HT1080 (cell line): ENCODE measurements at places on chromosomes 3 and 15.

DNA sequence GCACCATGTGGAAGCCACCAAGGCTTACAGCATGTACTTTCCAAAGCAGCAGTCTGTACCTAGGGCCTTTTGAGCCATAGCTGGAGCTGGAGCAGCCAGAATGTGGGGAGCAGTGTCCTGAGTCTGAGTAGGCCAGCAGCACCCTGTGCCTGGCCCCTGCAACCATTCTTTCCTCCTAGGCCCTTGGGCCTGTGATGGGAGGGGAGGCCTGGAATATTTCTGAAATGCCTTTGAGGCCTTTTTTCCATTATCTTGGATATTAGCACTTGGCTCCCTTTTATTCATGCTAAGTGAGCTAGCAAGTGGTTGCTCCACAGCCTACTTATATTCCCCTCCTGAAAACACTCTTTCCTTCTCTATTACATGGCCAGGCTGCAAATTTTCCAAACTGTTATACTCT lies 28.1 kb downstream of the TRIM42 start:
- no peak for DNase-seq

DNA sequence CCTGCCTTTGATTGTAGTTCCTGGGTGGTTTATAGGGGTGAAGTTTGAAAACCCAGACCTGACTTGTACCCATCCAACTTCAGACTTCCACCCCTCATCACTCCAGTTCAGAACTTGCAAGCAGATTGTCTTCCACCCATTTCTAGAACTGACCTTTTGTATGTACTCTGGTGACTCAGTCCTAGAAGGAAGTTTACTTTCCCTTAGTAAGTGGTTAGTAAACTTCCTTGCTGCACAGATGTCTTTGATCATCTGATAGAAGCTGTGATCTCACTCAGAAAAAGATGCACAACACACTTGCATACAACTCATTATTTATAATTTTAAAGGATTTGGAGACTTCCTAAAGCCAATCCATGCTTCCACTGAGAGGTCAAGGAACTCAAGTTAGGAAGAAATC lies 368.0 kb downstream of the MFSD1 start:
- DNase-seq, result peak; percentile 97

DNA sequence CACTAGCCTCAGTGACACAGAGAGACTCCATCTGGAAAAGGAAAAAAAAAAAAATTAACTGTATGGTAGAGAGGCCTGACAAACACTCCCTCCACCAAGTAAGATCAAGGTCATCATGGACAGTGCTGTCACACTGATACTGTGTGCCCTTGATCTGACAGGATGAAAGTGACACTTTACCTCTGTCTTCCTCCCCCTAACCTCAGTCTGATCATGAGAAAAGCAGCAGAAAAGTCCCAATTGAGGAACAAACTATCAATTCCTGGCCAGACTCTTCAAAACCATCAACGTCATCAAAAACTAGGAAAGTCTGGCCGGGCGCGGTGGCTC lies 26.7 kb downstream of the PGPEP1L start:
- no peak for DNase-seq

GRCh38 chr3:141164852-141165251 lies 66.8 kb upstream of the PXYLP1 start:
- no peak for DNase-seq

GRCh38 chr3:177427540-177427939 lies 230.3 kb upstream of the TBL1XR1 start:
- DNase-seq, result peak; percentile 63

DNA sequence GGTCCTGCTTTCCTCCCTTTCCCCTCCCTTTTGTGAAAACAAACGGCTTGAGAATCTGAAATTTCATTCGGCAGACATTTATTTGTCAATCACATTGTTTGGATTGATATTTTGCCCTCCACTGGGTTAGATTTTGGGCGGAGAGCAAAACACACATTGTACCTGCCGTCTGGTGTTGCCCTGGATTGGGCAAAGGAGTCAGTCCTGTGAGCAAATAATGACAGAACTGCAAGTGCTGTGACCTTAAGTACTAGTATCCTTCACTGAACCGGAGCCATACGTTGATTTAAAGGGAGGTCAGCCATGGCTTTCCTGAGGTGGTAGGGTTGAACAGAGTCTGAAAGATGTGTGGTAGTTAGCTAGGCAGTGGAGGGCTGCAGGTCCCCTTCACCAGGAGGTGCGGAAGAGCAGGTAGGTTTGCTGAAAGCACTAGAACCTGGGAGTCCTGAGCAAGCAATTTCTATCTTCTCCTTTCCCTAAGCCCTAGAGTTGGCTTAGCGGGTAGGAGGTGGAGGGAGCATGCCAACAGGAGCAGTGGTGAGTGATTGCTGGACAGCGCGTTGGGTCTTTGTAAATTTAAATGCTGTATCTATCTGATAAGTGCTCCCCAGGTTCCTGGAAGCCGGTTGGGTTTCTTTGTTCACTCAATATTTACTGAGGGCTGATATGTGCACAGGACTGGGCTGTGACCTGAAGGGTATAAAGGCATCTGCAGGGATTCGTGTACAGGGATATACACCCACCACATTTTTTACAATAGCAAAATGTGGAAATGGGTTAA lies 2.0 kb downstream of the PDIA5 start:
- no peak for DNase-seq

- no peak for DNase-seq
These were observed 56.9 kb downstream of the CEP152 start for GRCh38 chr15:48754011-48754410.

- peak; percentile 12 for DNase-seq
These were observed 32.0 kb downstream of the PIK3CA start for GRCh38 chr3:179179979-179180759.

GRCh38 chr3:63961891-63962290 lies 49.7 kb upstream of the SCAANT1 start:
- peak; percentile 54 for DNase-seq

DNA sequence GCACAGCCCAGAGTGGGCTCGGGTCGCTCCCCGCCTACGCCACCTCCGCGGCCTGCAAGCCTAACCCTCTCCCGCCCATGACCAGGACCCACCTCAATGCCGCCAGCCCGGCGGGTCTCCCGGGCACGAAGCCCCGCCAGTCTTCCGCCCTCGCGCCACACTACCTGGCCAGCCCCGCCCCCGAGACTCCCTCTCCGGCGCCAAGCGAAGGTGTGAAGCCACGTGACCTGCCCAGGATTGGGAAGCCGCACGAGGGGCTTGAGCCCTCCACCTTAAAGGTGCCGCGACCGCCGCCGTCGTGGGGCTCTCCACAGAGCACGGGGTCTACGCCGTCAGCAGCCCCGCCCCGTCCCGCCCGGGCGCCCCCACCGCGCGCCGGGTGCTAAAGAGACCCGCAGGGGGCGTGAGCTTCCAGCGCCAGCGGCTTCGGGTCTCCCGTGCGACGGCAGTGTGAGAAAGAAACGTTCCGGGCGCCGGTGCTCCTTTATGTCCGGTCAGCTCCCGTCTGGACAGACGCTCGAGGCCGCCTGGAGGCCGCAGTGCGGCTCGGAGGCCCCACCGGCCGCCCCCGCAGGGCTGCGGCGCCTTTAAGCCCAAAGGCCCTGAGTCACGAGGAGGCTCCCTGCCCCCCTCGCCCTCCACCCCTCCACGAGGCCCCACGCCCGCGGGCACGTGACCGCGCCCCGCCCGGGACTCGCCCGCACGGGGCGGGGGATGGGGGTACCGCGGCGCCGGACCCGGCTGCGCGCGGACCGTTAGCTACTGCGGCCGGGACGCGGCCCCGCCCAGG lies at the start of gene CPEB1:
Gene CPEB1, minus strand, starts transcription at position 319 of the 790 bp plus-strand sequence. CDS start 18,904 bp downstream, outside the sequence.
- DNase-seq, result no peak

DNA sequence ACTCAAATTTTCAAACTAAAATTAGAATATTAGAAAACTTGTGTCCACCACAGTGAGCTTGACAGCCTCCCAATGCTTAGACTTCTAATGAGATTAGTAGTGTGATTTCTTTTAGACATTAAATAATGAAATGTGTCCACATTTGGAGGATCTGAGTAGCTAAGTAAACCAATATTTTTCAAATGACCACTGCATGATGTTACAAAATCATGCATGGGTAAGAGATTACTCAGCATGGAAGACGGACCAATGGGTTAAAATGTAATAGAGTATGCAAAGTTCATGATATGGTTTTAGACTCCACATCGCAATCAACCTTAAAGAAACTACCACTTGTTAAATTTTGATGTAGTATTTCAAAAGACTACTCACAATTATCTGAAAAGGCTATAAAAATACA lies 130.6 kb downstream of the IMPG2 start:
- DNase-seq, result no peak

DNA sequence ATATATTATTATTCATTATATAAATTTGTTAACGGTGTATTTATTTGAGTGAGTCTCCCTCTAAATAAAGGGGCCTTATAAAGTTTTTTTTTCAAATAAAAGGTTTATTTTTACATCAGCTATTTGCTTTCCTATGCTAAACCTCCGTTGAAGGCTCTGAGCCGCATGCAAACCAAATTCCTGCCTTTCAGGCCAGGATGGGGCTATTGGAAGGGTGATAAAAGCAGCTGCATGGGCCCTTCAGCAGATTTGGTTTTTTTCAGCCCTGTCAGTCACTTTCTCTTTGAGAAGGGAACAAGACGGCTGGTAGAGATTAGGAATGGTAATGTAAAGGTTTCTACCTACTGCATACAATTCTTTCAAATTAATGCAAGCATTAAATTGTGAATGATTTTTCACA lies 244.2 kb downstream of the WNT5A start:
- DNase-seq, result no peak

GRCh38 chr3:197942956-197943556 lies 6.9 kb upstream of the RPL35A start:
- peak; percentile 61 for DNase-seq

DNA sequence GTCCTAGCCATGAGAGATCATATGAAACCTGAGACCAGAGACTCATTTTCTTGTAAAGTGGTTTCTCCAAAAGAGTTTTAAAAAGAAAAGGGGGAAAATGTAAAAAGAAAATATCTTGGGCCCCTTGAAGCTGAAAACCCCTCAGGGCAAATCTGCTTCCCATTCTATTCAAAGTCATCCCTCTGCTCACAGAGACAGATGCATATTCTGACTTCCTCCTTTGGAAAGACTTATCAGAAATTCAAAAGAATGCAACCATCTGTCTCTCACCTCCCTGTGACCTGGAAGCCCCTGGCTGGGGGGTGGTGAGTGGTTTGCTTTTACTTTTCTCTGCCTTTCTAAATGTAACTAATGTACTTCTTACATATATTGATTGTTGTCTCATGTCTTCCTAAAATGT lies 1154.8 kb downstream of the NSUN3 start:
- DNase-seq, result no peak

DNA sequence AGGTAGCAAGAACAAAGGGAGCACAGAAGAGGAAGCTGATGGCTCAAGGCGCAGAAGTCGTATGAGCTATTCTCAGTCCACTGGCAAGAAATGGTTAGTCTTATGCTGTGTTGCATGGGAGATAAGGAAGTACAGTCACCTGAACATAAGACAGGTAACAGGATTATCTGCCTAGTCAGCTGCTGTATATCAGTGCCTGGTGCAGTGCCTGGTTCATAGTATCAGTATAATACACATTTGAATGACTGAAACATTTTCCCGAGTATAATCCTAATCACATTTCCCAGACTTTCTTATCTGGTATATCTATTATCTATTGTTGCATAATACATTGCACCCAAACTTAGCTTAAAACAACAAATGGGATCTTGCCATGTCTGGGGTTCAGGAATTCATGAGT lies 302.5 kb downstream of the GABRG3 start:
- DNase-seq, result no peak

- DNase-seq, result no peak
These were observed 86.2 kb downstream of the IQSEC1 start for GRCh38 chr3:12986986-12987385.

DNA sequence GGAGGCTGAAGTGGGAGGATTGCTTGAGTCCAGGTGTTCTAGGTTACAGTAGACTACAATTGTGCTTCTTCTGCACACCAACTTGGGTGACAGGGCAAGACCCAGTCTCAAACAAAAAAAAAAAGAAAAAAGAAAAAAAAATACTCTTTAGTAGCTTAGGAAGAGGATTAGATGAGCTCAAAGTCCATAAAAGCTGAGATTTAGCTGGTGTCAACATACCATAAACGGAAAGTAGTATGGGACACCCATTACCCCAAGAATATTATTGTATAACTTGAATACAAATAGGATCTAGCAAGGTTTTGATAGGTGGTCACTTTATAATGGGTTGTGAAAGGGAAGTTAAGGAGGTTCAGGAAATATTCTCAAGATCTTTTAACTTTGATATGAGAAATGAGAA lies 38.0 kb upstream of the ULK4 start:
- DNase-seq, result no peak

- DNase-seq, result peak; percentile 40
These were observed 23.0 kb downstream of the TLNRD1 start for GRCh38 chr15:81023483-81024264.

DNA sequence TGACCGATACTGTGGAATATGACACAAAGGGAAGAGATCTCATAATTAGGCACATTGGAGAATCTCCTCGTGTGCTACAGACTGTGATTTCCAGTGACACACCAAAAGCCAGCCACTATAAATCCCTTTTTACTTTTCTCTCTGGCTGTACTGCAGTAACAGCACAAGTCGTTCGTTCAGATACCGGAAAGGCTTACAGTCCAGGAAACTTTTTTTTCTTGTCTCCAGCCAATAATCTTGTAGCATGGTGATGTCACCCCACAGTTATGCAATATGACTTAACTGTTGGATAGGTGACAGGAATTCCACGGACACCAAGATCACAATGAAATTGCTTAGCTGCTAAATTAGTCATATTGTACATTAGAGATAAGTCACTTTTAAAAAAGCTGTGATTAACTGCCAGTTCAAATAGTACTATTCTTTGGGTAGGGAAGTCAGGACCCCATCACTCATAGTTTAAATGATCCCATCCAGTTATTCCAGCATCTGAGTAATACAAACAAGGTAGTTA lies 36.3 kb upstream of the TSC22D2 start:
- peak; percentile 100 for DNase-seq
